ENCODE measurements at places on chromosomes 2 and 18.

DNA sequence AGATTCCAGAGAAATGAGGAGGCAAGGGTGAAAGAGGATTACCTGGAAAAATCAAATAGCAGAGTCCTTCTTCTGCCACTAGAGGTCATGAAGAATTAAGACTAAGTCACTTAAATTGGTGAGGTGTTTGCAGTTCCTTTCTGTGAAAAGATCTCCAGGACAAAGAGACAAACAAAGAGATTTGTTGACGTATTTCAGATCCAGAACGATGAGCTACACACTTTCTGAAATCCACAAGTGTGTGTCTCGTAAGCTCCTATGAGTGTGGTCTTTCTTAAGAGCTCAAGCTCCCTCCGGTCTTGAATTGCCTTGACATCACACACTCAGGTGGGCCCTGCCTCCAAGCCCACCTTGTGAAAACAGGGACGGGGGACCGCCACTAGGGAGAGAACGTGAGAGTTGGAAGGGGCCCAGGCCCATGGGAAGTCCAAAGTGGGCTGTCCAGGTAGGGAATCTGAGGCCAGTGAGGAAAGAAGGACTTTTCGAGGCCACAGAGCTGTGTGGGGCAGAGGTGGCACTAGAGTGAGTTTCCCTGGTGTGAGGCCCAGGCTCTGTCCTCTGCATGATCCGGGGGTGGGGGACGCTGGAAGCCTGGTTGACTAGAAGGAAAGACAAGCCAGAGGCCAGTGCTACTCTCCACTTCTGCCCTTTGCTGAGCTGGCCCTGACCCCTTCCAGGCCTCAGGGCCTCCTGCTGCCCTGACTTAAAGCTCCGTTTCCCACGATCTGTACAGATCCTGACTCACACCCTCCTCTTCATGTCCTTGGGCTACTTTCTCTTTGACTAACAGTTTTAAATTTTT, 168.1 kb upstream of the NCK2 start:
- DNase-seq = peak; percentile 52

DNA sequence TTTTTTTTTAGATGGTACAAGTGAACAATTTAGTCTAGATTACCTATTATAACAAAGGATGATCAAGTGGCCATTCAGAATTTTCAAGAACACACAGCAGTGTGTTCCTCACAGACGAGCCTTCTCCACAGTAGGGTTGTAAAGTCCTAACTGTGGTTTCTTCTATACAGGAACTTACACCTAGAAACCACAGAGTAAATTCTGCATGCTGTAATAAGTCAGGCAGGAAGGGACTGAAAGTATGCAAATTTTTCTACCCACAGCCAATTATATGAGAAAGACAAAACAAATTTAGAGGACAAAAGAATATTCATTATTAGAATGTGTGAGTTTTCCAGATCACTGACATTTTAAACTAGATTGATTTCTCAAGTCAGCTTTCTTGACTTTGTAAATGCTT, 99.5 kb downstream of the RBMS1 start:
- DNase-seq = no peak

GRCh38 chr2:234952270-234953115, 676 bp downstream of the SH3BP4 start:
- DNase-seq = no peak

DNA sequence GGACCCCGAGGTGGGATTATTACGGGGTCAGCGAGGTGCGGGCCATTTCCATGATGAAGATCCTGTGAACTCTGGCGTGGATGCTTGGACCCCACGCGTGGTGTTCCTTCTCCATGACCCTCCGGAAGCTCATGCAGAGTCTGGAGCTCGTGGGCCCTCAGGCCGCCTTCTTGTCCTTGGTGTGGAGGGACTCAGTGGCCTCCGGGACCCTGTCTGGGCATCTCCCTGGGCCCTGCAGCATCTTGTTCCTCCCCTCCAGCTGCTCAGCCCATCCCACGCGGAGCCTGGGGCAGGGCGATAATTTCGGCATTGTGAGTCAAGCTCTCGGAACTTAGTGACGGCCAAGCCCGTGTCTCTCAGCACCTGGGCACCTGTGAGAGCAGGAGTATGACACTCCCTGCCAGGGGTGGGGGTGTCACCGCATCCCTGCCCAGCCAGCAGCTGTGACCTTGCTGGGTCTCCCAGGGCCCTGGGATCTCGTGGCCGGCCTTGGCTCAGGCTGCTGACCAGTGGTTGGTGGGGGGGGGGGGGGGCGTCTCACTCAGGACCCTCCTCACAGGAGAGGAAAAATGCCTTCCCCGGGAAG, 24.6 kb downstream of the RTP5 start:
- no peak for DNase-seq

DNA sequence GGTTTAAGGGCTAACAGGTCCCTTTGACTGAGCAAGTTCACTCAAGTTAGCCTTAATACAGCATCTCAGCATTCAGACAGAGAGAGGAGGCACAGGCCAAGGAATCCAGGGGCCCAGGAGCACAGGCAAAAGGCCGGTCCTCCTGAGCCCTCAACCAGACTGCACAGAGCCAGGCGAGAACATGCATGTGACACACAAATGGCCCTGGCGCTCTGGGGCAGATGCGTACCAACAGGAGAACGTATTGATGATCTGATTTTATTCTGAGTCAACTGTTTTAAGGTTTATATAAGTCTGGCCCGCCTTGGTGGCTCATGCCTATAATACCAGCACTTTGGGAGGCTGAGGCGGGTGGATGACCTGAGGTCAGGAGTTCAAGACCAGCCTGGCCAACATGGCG, 34.9 kb downstream of the KCNIP3 start:
- DNase-seq = no peak

GRCh38 chr2:233036162-233036838, 3.8 kb downstream of the NEU2 start:
- DNase-seq = no peak

GRCh38 chr2:235300368-235301201, 193.3 kb upstream of the AGAP1 start:
- DNase-seq = no peak

DNA sequence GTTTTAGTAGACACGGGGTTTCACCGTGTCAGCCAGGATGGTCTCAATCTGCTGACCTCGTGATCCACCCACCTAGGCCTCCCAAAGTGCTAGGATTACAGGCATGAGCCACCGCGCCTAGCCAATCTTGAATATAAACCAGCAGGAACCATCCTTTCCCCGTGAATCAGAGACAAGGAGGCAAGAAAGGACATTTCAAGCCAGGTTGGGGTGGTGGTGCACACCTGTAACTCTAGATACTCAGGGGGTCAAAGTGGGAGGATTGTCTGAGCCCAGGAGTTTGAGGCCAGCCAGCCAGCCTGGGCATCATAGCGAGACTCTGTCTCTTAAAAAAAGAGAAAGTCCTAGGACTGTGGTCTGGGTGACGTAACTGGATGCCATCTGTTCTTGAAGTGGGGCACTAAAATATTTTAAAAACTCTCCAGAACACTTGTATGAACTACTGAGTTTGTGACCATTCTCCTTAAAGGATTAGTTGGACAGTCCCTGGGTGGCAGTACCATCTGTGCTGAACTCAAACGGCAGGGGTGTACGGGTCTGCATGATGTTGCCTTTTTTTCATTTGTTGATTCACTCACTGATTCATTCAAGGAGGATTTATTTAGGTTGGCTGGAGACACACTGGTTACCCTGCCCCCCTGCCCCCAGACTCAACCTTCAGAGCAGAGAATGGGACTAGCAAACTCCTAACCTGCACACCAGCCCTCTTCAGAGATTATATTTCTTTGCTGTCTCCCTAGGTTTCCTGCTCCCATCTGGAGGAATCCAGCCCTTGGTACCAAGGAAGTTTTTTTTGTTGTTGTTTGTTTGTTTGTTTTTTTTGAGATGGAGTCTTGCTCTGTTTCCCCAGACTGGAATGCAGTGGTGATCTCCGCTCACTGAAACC, 2.9 kb upstream of the TLX2 start:
- no peak for DNase-seq

- DNase-seq = no peak
Observed at GRCh38 chr2:234865040-234865439, 86.8 kb upstream of the SH3BP4 start.

- no peak for DNase-seq
Observed at GRCh38 chr2:46561731-46562450, 82.5 kb downstream of the TMEM247 start.

- DNase-seq = no peak
Observed at GRCh38 chr2:111046670-111047069, 74.0 kb upstream of the BCL2L11 start.

DNA sequence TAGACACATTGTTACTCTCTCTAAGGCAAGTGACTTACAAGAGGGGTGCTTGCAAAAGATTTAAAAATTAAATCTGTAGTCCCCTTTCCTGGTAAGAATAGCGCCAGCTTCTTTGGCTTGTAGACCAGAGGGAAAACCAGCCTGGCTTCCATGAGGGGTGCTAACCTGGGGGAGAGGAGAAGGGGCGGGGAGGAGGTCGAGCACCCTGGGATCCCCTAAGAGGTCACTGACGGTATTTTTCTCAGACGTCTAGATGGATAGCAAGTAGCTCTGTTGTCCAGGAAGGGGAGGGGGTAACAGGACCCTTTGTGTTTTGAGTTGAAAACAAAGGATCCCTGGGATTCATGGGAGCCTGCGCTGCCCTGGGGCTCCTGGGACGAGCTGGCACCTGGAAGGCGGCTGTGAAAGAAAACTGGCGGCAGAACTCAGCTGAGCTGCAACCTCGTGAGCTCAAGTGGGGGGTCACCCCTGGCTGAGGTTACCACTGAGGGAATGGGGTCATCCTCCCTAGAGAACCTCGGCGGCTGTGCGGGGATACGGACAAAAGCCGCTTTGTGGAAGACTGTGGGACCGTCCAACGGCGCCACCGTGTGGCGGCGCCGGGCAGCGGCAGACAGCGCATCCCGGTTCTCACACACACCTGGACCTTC, 37.8 kb upstream of the MRPL19 start:
- DNase-seq = no peak

- no peak for DNase-seq
Observed at GRCh38 chr2:237230355-237230754, 144.7 kb downstream of the COPS8 start.

GRCh38 chr2:150561076-150561475, 73.6 kb upstream of the RND3 start:
- no peak for DNase-seq

DNA sequence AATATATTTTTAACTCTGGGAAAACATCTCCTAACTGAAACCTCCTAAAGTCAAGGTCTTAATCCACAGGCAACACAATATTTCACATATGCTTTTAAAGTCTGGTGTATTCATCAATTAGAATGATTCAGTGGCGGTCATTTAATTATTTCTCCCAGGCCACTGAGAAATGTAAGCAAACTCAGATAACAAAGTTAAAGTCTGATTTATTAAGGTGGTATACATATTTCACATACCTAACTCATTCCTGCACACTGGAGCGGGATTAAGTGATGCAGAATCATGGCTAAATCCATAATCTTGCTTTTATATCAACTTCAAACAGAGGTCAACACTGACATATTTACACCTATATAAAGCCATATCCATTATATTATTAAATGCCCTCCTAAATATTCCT, 43.7 kb downstream of the FRZB start:
- DNase-seq = no peak

DNA sequence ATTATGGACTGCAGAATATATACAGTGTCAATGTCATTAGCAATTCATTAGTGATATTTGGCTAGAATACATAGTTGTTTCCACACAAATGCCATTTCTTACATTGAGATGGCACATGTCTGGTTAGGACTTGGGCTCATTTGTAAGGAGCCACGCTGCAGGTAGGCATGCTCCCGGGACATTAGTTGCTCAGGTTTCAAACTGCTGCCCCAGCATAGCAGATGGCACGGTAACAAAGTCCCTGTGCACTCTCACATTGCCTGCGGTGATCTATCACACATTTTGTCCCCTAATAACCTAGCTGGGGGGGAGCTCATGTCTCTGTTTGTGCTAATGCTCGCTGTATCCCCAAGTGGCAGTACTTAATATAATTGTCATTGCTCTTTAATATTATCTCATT, 185.1 kb downstream of the NEDD4L start:
- DNase-seq = no peak

DNA sequence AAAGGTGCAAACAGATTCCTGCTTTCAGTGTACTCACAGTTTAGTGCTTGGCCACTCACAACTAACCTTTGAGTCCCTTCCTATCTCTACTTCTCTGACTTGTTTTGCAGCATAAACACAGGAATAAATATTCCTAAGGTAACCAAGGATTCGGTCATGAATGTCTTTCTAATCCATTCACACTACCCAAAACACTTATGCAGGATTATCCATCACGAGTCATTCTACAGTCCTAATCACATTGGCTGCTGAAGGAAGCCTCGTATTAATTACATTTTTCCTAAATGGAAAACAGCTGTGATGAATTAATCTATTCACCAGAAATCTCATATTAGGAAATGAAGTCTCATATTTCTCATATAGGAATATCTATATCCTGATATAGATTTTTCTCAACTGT, 16.3 kb downstream of the RDH14 start:
- no peak for DNase-seq

DNA sequence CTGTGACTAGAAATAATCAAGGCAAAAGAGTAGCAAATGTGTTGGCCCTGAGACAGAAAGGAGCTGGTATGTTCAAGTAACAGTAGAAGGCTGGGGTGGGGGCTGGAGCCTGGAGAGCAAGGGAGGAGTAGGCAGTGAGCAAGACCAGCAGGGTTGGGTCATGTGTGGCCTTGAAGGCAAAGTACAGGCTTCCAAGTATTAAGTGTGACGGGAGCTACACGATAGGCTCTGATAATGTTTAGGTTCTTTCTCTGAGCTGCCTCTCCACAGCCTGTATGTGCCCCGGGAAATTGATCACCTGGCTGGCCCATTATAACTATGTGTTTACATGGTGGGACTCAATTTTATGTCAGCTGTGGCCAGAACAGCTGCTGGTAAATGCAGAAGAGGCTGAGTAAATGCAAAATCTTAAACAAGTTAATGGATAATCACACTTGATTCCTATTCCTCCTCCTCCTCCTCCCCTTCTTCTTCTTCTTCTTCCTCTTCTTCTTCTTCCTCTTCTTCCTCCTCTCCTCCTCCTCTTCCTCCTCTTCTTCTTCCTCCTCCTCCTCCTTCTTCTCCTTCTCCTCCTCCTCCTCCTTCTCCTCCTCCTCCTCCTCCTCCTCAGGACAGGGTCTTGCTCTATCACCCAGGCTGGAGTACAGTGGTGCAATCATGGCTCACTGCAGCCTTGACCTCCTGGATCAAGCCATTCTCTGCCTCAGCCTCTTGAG, 9.3 kb downstream of the IL1F10 start:
- DNase-seq = no peak

DNA sequence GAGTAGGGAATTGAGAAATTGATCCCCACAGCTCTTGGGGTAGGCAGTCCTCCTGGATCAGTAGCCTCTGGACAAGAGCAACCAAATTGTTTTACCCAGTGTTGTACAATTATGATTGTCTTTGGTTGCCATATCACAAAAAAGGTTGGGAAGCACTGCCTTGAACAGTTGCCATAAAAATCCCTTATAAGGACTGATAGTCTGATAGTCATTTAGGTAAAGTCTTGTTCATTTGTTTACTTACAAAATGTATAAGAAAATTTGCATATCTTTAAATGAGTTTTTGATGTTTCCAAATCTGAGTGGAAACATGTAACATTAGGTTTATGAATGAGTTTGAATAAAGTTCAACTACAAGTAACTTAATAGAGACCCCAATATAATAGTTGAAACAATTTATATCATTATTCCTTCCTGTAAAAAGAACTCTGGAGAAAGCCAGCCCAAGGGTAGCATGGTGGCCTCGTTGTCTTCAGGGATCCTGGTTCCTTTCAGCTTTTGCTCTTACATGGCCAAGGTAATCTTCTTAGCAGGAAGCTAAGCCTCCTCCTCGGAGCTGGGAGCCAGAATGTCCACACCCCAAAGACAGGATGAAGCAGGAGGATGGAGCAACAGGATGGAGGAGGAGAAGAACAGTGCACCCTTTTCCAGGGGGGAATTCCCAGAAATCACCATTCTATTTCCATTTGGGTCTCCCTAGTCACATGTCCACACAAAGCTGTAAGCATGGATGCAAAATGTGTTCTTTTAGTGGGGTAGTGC, 35.7 kb upstream of the NEMP2 start:
- no peak for DNase-seq

Measured in foreskin melanocyte (primary cell).